ENCODE measurements at places on chromosomes 5 and 9.

- no peak for DNase-seq
Observed at GRCh38 chr9:123631862-123632261, 275.9 kb downstream of the CRB2 start.

DNA sequence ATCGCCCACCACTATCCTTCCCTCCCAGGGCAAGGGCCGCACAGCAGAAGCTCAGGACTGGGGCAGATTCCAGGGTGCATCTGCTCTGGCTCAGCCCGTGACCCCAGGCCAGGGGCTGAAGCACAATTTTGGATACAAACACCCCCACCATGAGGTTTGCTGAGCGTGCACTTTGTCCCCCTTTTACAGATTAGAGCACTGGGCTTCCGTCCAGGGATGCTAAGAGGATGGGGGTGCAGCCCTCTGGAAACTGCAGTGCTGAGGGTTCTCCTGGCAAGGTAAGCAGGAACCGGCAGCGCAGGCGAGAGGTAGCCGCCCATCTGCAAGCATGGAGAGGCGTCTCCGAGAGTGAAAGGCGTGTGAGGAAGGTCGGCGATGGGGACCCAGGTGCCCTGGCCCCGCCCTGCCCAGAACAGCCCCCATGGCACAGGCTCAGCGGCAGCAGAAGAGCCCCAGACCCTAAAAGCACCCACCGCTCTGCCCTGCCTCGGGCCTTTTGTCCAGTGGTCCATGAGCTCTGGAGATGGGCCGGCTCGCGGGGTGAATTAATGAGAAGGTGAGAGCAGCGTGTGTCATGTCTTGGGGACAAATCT, 54.5 kb upstream of the OLFM1 start:
- DNase-seq: no peak

DNA sequence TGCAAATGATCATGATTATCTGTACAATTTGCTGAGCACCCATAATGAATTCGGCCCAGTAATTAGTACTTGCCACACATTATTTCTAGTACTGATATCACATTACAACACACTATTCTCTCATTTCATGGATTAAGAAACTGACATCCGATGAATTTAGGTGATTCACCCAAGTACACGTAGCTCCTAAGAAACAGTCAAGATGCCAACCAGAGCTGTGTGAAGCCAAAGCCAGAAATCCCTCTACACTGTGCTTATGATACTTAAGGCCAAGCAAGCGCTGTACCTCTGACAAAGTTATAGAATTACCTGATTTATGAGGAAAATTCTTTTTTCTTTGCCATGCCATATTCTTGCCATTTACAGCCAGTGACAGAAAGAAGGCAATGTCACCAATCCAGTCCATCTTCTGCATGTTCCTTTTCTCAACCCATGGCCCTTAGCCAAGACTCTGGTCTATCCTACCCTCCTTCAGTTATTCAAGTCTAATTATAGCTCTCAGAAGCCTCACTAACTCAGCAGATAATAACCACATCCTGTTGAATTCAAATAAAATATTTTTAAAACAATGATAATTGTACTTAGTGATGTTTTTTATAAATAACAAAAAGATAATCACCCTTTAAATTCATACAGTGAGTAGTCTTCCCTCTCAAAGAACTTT, 74.3 kb upstream of the PTGER4 start:
- no peak for DNase-seq

GRCh38 chr5:131986161-131986912, 25.1 kb downstream of the ACSL6 start:
- no peak for DNase-seq

DNA sequence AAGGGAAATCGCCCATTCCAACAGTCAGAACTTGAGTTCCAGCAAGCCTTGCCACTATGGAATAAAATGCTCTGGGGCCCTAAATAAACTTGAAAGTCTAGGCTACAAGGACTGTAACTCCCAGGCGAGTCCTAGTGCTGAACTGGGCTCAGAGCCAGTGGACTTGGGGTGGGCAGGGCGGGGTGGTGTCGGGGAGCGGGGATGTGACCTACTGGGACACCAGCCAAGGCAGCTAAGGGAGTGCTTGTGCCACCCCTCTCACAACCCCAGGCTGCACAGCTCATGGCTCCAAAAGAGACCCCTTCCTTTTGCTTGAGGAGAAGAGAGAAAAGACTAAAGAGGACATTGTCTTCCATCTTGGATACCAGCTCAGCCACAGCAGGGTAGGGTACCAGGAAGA, 61.5 kb downstream of the MEIKIN start:
- DNase-seq: no peak

GRCh38 chr5:175695161-175696126, 37.6 kb downstream of the HRH2 start:
- no peak for DNase-seq

DNA sequence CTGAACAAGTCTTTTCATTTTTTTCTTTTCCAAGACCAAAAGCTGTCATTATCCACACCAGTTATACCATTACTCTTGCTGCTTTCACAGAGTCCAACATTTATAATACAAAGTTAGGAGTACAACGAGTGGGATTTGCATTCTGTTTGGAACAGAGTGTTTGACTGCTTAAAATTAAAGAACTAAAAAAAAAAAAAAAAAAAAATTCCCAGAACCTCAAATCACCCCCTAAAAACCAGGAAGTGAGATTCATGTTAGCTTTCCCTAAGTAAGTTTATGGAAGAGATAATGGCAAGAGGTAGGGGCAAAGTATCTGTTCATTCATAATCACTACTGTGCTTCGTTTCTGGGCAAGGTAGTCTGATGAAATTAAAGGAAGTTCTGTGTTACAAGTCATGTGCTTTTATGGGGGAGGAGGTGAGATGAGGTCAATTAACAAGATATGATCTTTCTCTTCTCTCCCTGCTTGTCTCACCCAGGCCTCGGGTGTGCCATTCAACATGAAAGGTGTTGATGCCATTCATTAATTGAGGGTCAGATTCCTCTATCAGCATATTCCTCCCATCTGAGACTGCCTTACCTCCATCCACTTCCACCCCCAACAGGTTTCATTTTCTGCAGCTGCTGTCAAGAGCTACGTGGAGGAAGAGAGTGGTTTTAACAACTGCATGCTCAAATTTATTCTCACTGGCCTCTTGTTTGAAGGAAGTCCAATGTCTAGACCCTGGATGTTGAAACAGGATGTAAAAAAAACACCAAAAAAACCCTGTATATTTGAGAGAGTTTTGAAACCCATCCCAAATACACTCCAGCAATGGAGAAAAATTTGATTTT, 58.1 kb downstream of the MARCHF3 start:
- DNase-seq: no peak

GRCh38 chr5:60806591-60807243, 37.4 kb downstream of the ELOVL7 start:
- DNase-seq: no peak

DNA sequence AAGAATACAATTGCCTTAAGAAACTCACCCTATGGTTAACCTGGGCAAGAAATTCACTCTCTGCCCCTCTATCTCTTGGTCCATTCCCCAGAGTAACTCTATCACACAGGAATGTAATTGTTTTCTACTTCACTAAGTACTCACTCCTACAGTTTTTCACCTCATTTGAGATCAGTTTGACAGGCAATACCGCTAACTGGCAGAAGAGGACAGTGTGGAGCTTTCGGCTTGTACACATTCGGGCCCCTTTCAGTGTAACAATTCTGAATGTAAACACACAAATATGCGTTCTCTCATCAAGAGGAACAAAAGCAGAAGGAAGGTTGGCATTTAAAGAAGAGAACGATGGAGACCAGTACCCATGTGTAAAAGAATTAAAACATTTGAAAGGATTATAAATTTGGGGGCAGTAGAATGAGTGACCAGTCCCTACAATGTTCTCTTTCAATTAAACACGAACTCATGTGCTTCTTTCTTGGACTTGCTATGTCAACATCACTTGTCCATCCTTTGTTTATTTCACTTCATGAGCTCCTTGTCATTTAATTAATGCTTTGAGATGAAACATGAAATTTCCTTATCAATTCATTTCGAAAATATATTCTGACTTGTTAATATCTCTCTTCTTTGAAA, 188.5 kb upstream of the GRAMD2B start:
- DNase-seq: no peak

GRCh38 chr9:113504725-113505590, 41.4 kb downstream of the RGS3 start:
- no peak for DNase-seq

DNA sequence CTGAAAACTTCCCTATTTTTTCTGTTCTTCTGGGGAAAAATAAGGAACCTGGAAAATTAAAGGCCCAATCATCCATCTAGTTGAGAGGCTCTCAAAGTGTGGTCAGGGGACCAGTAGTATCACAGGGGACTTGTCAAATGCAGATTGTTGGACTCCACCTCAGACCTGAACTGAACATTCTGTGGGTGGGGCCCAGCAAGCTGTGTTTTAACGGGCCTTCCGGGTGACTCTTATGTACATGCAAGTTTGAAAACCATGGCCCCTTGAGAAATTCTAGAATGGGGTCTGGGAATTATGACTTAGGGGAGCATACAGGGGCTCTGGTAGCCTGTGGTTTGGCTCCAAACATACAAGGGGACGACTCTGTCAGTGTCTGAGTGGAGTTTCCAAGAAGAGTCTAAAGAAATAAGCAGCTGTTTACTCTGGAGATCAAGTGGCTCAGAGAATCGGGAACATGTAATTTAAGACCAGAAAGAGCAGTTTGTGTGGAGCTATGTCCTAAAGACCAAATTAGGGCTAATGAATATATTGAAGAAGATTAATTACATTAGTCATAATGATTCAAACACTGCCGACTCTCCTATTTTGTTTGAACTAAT, 177.4 kb downstream of the SLC28A3 start:
- DNase-seq: no peak

DNA sequence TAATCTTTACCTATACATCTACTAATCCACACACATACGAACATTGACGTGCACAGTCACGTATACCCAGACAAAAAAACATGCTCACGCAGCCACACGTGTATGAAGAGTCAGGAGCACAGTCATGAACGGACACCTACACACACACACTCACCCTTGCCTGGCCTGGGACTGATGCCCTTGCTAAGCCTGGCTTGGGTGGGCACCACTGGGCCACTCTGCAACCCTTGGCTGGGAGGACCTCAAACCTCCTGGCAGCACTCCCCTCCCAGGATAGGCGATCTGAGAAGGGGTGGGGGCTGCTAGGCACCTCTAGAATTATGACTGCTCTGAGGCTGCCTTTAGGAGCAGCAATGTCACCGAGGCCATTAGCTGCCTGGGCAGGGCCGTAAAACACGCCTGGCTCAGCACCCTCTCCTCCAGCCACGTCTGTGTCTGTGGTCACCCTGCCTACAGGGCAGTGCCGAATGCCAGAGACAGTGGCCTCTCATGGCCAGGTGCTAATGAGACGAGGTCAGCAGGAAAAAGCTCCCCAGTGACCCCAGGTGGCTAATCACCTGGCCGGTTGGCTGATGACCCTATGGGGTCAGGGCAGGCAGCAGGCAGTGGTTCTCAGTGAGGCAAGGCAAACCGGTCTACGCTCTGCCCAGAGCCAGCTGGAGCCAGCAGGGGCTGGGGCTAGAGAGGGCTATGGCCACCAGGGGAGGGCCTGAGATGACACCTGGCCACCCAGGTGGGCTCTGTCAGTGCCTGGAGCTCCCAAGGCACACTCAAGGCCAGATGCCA, 33.7 kb upstream of the MVB12B start:
- no peak for DNase-seq

DNA sequence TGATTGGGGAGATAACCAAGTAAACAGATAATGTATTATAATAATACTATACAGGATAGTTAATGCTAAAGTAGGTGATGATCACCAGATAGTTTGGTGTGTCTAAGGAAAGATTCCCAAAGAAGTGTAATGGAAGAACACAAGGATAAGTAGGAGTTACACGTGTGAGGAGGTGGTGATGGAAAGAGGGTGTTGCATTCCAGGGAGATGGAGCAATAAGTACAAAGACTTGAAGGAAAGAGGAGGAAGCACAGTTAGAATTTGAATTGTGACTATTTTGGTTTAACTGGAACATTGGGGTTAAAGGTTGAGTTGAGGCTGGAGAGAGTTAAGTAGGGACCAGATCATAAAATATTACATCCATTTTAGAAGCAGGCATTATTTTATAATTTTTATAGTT, 76.9 kb downstream of the IPO11 start:
- DNase-seq: no peak

DNA sequence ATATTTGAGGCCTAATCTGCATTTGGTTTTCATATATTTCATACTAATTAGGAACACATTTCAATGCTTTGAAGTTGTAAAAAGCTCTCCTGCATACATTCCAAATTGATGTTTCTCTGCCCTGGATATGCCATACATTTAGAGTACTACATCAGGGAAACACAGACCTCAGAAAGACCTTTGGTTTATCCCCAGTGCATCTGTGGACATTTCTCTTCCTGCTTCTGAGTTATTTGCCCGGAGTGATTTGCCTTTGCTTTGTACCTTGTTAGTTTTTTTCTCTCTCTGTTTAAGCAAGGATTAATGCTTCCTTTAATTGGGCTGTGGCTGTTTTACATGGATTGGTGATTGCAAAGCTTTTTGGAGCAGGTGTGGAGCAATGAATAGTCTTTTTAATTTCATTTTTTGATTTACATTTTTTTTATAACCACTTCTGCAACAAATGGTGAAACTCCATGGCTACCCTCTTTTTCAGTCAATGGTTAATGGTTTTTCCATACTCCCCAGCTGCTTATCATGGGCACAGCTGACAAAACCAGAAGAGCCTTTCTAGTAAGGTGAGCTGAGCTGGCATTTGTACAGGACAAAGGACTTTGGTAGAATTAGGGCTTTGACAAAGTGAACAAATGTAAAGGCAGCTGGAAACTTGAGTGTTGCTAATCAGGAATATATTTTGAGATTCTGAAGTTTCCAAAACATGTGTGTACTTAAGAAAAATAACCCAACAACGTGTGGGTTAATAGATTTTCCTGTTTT, 54.2 kb downstream of the ZSWIM6 start:
- no peak for DNase-seq

DNA sequence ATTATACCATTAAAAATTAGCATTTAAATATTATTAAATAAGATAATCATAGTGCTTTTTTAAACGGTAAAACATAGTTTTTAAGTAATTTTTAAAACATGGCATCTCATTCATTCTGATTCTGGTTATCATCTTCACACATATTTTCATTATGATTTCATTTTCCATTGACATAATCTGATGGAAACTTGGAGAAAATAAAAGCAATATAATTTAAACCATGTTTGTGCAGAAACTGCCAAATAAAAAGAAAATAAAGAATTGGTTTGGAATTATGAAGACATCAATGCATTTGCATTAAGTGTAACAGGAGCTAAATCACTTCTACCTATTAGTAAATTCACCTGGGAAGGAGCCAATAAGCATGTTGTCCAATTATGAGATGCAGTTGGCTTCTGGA, 490.1 kb upstream of the CD180 start:
- DNase-seq: no peak

DNA sequence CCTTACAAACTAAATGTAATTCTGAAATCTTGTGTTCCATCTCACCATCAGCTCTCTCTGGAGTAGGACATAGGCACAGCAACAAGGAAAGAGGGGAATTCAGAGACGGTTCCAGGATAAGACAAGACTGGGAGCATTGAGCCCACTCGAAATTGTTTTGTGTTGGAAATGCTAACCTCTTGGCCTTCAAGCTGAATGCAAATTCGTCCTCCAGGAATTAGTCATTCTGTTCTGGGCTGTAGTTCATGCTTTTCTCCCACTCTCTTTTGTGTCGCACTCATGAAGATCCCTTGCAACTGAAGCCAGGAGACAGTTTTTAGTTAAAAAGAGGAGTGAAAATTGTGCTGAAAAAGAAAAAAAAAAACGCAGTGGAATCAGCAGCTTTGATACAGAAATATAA, 121.7 kb upstream of the SEMA6A start:
- DNase-seq: no peak

GRCh38 chr9:125538092-125538473, 168.9 kb downstream of the MAPKAP1 start:
- no peak for DNase-seq

GRCh38 chr5:17212996-17213395, 4.4 kb upstream of the BASP1 start:
- DNase-seq: no peak

All from effector memory CD4-positive, alpha-beta T cell (primary cell).